ENCODE measurements at places on chromosomes 13 and 19.
A peak's percentile ranks its signal among the peaks of the same experiment; 100 is the strongest.

DNA sequence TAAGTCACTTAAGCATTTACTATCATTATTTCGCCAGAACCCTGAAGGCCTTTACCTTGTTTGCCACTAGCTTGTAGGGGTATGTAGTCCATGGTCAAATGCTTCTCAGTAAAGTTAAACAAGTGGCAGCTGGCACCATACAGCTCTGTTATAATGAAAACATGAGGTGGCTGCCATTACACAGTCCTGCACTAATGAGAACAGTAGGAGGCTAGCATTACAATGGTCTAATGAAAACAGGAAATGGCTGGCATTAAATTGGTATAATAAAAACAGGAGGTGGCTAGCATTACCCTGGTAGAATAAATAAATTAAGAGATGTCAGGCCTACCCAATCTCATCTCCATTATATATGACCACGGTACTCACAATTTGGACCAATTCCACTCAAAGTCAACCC lies 107.5 kb downstream of the PCDH17 start:
- DNase-seq, result no peak

DNA sequence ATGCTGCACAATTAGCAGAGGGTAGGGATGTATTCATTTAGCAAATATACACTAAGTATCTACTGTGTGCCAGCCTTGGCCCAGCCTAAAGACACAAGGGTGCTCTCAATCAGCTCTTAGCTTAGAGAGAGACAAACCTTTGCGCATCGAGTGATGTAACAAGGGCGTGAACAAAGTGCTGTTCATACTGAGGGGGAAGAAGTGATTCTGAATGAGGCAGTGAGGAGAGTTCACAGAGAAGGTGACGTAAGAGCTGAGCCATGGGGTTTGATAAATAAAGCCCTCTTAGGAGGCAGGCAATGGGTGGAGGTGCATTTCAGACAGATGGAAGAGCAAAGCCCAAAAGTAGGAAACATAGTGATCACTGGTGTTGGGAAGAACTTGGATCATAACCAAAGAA lies 68.5 kb downstream of the FLT1 start:
- peak; percentile 12 for DNase-seq

GRCh38 chr19:13100031-13100588 lies 2.5 kb downstream of the LYL1 start:
- no peak for DNase-seq

GRCh38 chr13:19864746-19865309 lies 1.4 kb upstream of the ZMYM5 start:
- peak; percentile 59 for DNase-seq

DNA sequence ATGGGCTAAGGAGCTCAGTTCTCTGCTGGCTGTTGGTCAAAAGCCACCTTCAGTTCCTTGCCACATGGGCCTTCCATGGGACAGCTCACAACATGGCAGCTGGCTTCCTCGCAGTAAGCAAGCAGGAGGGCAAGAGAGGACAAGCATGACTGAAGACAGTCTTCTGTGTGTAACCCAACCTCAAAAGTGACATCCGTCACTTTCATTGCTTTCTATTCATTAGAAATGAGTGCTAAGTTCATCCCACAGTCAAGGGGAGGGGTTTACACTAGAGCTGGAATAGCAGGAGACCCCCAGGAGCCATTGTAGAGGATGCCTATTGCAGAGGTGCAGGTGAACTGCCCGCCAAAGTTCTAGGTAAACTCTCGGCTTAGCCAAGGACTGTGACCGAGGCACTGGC lies 163.3 kb downstream of the NUFIP1 start:
- DNase-seq, result no peak

- no peak for DNase-seq
Measured at GRCh38 chr13:50914176-50914700, 4.6 kb downstream of the RNASEH2B start.

GRCh38 chr13:25872481-25873241 lies 179.2 kb downstream of the SHISA2 start:
- no peak for DNase-seq

DNA sequence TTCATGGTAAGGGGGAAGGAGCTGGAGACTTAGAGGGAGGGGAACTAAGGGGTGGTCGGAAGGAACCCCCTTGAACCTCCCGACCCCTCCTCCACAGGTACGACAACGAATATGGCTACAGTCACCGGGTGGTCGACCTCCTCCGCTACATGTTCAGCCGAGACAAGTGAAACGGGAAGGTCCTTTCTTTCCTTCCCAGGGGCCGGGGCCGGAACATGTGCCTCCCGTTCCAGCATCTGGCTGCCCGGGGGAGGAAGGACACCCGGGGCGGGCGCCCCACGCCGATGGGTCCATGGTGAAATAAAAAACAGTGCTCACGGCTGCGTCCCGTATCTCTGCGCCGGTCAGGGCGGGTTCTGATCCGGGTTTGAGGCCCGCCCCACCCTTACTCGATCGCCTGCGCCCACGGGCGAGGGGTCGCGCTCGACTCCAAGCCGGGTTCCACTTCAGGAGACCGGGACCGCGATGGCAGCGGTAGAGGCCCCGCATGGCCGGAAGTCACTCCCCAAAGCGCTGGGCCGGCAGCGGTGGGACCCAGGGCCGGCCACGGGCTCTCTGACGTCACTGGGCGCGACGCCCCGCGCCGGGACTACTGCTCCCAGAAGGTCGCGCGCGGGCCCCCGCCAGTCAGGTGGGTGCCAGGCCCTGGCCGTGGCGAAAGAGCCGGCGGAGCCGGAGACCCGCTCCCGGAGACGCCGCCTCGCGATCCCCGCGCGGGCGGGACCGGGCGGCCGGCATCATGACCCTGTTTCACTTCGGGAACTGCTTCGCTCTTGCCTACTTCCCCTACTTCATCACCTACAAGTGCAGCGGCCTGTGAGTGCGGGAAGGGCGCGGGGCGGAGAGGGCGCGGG lies at the start of gene TMEM147:
TSS of gene TMEM147 (plus strand) at position 626 of the 854 bp plus-strand sequence. CDS start at position 740, 114 bp downstream.
- DNase-seq, result peak; percentile 98

DNA sequence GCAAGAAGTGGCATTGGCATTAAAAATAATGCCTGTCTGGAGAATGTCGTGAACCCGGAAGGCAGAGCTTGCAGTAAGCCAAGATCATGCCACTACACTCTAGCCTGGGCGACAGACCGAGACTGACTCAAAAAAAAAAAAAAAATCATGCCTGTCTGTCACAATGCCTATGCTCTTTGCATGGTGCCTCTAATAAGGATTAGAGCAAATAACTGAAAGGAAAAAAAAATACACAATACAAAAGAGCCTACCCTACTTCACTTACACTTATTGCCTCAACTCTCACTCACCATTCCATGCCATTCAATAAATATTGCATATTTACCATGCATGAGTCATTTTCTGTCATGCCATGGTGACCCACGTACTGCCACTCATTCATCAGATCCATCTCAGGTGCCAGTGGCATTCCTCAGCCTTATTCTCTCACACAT lies 49.1 kb downstream of the TBC1D4 start:
- DNase-seq, result no peak

GRCh38 chr13:40585911-40586471 lies 80.5 kb downstream of the FOXO1 start:
- peak; percentile 54 for DNase-seq

GRCh38 chr13:30192320-30193093 lies 114.8 kb downstream of the KATNAL1 start:
- DNase-seq, result peak; percentile 14
